ENCODE measurements at places on chromosomes 12 and 14.

GRCh38 chr14:64761441-64762043, 57.3 kb downstream of the PLEKHG3 start:
- DNase-seq, result no peak

DNA sequence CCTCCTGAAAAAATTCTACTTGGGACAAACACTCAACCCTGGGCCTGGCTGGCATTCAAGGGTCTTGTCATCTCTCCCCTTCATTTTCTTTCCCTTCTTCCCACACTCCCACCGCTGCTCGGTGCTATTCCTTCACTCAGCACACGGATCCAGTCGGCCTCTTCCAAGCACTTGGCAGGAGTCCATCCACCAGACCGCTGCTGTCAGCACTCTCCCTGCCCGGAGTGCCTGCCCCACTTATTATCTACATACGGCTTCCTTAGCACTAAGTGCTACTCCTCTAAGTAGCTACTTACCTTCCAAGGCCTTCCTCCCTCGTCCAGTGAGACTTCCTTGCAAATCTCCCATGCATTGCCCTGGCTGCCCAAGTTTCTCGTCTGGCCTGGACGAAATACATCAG, 29.8 kb downstream of the CALM1 start:
- no peak for DNase-seq

- no peak for DNase-seq
Measured at GRCh38 chr12:1716215-1716862, 25.5 kb downstream of the ADIPOR2 start.

- DNase-seq, result peak; percentile 40
Measured at GRCh38 chr14:105351920-105352851, 37.6 kb downstream of the PACS2 start.

- DNase-seq, result no peak
Measured at GRCh38 chr14:35355981-35356841, 48.3 kb downstream of the NFKBIA start.

DNA sequence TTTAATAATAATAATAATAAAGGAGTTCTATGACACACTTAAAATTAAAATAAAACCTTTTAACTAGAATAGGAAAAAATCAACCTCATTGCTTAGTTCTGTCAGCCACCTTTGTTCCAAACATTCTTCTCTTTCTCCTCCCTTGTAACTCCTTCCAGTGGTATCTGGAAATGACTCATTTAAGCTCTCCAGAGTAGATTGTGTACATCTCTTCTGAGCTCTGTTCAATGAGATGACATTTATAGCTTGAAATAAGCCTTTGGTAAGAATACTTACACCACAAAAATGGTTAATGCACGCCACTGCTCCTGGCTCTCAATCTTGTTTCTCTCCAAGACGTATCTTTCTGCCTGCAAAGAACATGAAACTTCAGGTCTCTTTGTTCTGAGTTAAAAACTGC, 70.3 kb downstream of the STAB2 start:
- DNase-seq, result no peak

- DNase-seq, result no peak
Measured at GRCh38 chr12:94777936-94778335, 127.6 kb upstream of the TMCC3 start.

GRCh38 chr12:93134893-93135285, 205.8 kb upstream of the EEA1 start:
- DNase-seq, result no peak
